ENCODE measurements at places on chromosomes 6 and 20.
A peak's percentile ranks its signal among the peaks of the same experiment; 100 is the strongest.

GRCh38 chr6:35173427-35174087 lies 32.4 kb upstream of the TCP11 start:
- ATAC-seq: peak; percentile 58

DNA sequence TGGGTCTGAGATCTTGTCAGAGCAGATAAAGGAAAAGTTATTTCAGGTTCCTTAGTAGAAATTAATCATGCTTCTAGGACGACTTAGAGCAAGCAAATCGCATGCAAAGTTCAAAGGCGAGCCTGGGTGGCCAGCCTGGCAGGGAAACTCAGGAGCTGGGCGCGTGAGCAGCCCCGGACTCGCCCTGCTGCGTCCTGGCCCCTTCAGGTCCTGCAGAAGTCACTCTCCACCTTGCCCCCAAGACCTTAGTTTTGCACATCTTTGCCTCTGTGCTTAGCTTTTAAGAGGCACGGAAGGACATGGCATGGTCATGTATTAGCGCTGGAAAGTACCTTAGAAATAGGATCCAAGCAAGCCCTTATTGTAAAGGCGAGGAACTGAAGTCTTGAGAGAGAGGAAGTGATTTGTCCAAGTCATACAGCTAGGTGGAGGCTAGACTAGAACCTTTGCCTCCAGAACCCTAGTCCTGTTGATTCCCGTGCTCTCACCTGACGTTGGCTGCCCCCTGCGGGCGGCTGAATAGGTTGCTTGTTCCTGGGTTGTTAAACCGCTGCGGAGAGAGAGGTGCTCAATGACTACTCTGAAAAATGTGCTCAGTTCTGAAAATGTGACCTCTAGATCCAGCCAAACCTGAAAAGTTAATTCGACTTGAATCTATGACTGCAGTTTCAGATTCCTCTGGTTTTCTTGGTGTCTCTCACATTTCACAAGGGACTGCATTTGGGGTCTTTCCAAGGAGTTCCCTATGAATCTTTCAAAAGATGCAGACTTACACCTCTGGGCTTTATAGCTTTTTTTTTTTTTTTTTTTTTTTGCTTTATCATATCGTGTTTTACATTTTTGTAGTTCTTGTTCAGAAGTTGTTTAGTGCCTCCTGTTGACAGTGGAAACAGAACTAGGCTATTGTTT lies 2.7 kb downstream of the MYB start:
- ATAC-seq: peak; percentile 59

GRCh38 chr6:6217855-6218758 lies 102.4 kb downstream of the F13A1 start:
- no peak for ATAC-seq

DNA sequence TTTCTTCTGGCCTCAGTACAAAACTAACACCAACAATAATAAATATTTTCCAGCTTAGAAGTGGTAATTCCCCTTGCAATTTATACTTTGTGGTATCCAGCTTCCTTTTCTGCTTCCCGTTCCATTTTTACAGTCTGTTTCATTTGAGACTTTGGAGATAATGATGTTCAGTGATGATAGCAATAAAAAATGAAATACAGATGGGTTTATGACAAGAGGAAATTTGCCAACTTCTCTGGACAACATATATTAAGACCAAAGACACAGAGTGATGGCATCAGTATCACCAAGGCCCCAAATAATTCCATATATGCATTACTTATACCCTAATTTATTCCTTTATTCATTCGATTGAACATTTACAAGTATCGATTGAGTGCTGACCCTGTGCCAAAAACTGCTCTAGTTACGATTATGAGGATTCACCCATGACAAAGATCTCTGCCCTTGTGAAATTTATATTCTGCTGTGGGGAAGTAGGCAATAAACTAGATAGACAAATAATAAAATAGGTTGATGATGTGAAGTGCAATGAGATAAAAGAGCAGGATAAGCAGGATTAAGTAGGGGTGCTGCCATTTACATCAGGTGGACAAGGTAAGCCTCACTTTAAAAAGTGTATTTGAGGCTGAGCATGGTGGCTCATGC lies 18.1 kb upstream of the TASP1 start:
- no peak for ATAC-seq

- ATAC-seq: no peak
Measured at GRCh38 chr6:123168892-123169773, 173.1 kb downstream of the CLVS2 start.

- ATAC-seq: no peak
Measured at GRCh38 chr20:17083738-17084137, 143.1 kb upstream of the PCSK2 start.

DNA sequence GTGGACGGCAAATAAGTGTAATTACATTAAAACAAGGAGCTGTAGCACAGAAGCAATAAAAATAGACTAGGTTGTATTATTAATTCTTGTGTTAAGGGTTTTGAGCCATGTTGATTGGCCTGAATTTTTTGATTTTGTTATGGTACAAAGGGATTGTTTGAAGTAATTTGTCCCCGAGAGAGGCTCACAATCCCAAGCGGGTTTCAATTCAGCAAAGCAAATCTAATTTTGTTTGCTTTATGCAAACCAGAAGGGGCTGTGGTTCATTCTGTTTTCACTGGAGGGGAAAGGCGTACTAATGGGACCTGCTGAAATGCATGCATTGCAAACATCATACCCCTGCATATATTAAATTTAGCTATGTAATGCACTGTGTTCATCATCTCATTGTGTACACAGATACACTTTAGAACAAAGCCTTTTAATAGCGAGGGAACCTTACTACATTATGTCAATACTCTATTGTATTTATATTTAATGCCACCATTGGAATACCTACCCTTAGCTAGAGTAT lies 379.5 kb upstream of the POU3F2 start:
- no peak for ATAC-seq

DNA sequence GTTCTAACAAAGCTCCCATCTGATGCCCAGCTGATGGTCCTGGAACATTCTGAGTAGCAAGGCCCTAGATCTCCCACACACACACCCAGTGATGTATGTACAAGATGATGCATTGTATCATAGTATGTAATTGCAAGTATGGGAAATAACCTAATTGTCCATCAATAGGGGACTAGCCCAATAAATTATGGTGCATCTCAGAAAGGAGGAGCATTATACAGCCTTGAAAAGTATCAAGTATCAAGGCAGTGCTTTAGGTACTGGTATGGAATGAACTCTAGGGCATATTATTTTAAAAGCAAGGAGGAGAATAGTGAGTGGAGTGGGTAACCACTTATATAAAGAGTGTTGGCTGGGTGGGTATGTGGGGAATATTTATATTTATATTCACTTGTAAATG lies 24.8 kb upstream of the PREX1 start:
- ATAC-seq: no peak

DNA sequence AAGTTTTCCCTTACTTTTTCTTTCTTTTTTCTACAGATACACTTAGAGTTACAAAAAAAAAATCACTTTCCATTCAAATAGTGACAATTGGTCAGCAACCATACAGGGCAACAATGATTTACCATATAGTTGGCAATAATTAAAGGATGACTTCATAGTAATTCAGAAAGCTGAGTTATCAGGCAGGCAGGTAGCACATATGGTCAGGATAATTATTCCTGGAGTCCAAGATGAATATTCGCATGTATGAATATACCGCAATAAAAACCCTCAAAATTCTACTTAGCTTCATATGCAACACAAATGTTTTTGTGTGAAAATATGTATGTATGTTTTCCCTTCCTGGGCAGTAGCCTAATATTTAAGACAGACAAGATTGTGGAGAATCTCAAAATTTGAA lies 34.5 kb downstream of the COL19A1 start:
- ATAC-seq: no peak

DNA sequence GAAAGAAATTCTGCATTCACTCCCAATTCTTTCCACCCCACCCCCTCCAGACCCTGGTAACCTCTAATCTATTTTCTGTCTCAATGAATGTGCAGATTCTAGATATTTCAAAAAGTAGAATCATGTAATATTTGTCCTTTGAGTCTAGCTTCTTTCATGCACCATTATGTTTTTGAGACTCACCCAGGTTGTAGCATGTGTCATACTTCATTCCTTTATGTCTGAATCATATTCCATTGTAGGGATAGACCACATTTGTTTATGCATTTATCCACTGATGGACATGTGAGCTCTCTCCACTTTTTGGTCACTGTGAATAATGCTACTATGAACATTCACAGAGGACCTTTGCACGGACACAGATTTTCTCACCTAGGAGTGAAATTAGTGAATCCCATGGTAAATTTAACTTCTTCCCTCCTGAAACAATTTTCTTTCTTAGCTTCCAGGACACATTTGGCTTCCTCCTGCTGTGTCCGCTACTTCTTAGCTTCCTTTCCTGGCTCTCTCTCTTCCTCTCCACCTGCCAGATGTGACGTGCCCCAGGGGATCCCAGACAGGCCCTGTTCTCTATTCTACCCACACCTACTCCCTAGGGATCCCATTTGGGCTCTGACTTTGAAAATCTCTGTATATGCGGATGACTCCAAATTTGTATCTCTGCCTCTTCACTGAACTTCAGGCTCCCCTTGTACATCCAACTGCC lies 24.1 kb upstream of the ARFGEF2 start:
- no peak for ATAC-seq

GRCh38 chr20:11591965-11592364 lies 325.7 kb upstream of the BTBD3 start:
- no peak for ATAC-seq

GRCh38 chr6:132929141-132929540 lies 114.8 kb downstream of the RPS12 start:
- ATAC-seq: no peak

- no peak for ATAC-seq
Measured at GRCh38 chr6:149053848-149054558, 263.5 kb upstream of the TAB2 start.

GRCh38 chr20:26167499-26167898 lies 470.8 kb upstream of the ZNF337 start:
- no peak for ATAC-seq

DNA sequence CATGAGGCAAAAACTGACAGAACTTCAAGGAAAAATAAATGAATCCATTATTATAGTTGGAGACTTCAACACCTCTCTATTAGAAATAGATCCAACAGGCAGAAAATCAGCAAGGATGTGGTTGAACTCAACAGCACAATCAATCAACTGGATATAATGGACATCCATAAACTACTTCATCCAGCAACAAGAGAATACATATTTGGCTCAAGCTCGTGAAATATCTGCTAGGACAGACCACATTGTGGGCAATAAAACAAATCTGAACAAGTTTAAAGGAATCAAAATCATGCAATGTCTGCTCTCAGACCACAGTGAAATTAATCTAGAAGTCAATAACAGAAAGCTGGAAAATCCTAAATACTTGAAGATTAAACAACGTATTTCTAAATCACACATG lies 362.6 kb downstream of the CD109 start:
- ATAC-seq: no peak

GRCh38 chr20:49478754-49479689 lies 3.4 kb downstream of the KCNB1 start:
- no peak for ATAC-seq

DNA sequence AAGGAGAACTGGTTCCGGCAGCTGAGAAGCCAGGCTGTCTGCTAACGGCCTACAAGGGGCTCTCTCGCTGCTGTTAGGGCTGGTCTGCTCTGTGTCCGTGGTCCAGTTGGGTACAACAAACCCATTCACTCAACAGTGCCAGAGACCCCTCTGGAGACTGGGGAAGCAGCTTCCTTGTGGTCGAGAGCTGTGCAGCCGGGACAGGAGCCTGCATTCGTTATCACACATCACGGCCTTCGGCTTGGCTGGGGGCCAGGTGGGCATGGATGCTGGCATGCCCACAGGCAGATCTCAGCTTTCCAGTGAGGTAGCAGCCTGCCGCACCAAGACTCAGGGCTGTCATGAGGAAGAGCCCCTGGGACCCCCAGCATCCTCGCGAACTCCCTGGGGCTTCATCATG lies 124.7 kb downstream of the PREX1 start:
- ATAC-seq: no peak
